ENCODE measurements at places on chromosomes 16 and 17. TPM values are rescaled to one million over a fixed set of nuclear protein-coding genes. Genes with fewer than 3 reads are reported as not detected.

GRCh38 chr17:81831957-81832607 is 1.0 kb downstream of the MCRIP1 start:
- no peak for DNase-seq

GRCh38 chr16:73921295-73921694 is 375.3 kb upstream of the PSMD7 start:
- DNase-seq = no peak

DNA sequence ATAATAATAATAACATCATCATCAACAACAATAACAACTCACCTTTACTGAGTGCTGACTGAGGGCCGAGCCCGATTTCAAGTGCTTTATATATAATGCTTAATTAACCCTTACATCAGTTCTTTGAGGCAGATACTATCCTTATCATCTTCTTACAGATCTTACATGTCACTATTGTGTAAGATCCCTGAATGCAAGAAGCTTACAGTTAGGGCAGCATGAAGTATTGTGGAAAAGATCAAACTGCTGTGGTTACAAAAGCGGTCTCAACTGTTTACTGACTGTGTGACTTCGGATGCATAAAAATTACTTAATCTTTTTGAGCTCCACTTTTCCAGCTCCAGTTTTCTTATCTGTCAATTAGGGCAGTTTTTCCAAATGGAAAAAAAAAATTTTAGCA is 3.3 kb downstream of the VAT1 start:
- no peak for DNase-seq

- DNase-seq = no peak
These were observed 185.0 kb downstream of the TANC2 start for GRCh38 chr17:63150994-63151464.

- DNase-seq = peak; percentile 76
These were observed 54.5 kb downstream of the NDE1 start for GRCh38 chr16:15704545-15704987.

- DNase-seq = no peak
These were observed 251.7 kb upstream of the SALL1 start for GRCh38 chr16:51402785-51403184.

DNA sequence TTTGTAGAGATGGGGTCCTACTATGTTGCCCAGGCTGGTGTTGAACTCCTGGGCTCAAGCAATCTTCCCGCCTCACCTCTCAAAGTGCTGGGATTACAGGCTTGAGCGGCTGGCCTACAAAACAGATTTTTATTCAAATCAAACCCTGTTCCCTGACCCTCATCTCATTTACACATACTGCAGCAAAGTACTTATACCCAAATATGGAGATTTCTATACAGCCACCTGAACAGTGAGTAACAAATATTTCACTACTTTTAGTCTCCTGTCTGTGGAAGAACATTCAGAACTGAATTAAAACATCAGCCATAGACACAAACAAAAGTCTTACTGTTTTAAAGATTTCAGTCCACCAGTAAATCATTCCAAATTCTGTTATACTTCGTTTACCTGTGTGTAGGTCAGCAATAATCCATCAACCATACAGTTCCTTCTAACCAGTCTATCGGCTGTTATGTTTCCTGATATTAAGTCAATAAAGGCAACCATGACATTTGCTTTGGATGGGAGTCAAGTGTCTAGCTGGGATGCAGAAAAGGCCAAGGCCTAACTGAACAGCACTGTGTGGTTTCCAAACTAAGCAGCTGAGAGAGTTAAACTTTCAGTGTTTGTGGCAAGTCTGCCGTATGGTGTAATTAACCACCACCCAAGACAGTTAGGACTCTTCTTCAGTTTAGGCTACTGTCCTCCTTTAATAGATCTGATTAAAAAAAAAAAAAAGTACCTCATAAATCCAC is 22.3 kb downstream of the ERN1 start:
- no peak for DNase-seq

- no peak for DNase-seq
These were observed 10.8 kb upstream of the ASB16 start for GRCh38 chr17:44159519-44160210.

GRCh38 chr17:8284126-8284525 is 4.3 kb upstream of the RANGRF start:
- DNase-seq = no peak

DNAI2 gene
- not detected for total RNA-seq

- DNase-seq = peak; percentile 75
These were observed 4.8 kb upstream of the ITGA3 start for GRCh38 chr17:50051082-50051576.

GRCh38 chr17:50904518-50905459 is 38.6 kb upstream of the TOB1 start:
- no peak for DNase-seq

DNA sequence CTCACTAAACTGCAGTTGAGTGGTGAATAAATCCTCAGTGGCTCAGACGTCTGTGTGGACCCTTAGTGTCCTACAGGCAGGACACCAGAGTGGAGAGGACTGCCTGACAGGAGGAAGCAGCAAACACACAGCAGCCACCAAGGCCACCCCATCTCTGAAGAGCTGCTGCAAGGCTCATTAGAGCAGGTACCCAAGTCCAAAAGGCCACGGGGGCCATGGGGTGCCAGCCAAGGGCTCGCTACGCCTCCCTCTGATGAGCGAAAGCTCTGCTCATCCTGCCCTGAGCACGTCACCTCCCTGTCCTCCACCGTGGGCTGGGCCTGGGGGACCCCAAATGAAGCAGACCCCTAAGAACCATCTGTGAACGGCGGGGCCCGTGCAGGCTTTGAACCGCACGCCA is 70.1 kb upstream of the DOC2B start:
- DNase-seq = no peak

- no peak for DNase-seq
These were observed 669.4 kb downstream of the CDH11 start for GRCh38 chr16:64452446-64452845.

RPS2 gene
- 3,874 TPM for total RNA-seq

CES3 gene
- 3.7 TPM for total RNA-seq

SLFN12L gene
- not detected for total RNA-seq

KIAA0513 gene
- total RNA-seq = 4.7 TPM

DNA sequence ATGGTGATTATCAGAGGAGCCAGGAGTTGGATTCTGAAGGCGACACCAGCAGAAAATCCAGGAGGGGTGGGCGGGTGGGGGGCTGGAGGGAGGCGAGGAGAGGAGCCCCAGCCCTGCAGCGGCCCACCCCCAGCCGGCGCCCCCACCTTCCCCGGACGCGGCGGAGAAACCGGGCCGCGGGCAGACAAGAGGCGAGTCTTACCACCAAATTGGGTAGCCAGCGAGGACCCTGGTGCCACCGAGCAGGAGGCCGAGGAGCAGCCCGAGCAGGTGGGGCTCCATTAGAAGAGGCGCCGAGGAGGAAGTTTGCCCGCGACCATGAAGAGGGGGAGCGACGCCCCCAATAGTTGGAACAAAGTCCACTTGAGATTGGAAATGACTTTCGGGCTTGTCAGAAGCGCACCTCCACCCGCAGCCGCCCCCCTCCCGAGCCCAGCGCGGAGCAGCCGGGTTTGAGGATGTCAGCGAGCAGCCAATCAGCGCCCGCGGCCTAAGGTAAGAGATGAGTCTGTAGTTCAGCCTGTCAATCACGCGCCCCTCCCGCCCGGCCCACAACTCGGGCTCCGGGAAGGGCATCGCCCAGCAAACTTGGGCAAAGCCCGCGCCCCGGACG is at the start of gene WNT3:
TSS of gene WNT3 (minus strand) at position 377 of the 613 bp plus-strand sequence. CDS start at position 282, 95 bp downstream.
- DNase-seq = peak; percentile 97

DNA sequence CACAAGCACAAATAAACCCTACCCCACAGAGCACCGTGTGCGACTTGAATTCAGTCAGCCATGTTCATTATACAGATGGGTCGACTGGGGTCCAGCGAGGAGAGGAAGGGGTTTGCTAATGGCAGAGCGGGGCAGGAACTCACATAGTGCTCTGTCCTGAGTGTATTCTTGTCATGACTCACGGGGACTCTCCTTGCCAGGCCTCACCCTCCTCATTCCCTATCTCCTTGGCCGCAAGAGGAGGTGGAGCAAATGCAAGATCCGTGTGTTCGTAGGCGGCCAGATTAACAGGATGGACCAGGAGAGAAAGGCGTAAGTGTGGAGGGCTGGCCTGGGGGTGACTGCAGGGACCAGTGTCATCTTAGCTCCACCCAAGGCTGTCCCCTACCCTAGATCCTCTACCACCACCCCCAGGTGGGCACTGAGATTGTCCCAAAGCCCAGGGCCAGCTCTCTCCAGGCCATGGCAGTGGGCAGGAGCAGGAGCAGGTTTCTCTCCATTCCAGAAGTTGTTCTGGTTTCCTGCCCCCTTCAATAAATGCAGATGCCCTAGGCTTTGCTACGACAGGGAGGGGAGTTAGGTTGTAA is 29.4 kb downstream of the SLC12A3 start:
- no peak for DNase-seq

KRT15 gene
- total RNA-seq = 0.87 TPM

GRCh38 chr17:39543664-39544063 is 64.1 kb downstream of the NEUROD2 start:
- no peak for DNase-seq

- no peak for DNase-seq
These were observed 2.2 kb downstream of the CDH16 start for GRCh38 chr16:66916518-66916917.

- DNase-seq = peak; percentile 60
These were observed 12.8 kb downstream of the SMIM5 start for GRCh38 chr17:75645889-75646637.

GPR142 gene
- total RNA-seq = not detected

DNA sequence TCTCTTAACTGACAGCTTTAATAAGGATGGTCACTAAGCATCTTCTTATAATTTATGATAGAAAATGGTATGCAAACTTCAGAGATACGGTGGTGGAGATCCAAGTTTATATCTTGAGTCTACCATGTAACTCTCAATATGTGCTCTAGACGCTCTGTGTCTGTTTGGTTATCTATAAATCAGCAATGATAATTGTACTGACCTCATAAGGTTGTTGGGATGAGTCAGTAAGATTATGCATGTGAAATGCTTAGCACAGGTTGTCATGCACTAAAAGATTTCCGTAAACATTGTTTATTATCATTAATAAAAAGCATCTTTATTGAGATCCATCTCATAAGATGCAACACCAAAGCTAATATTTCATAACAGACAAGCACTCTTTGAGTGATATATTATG is 1094.9 kb upstream of the EEF2KMT start:
- no peak for DNase-seq

DNA sequence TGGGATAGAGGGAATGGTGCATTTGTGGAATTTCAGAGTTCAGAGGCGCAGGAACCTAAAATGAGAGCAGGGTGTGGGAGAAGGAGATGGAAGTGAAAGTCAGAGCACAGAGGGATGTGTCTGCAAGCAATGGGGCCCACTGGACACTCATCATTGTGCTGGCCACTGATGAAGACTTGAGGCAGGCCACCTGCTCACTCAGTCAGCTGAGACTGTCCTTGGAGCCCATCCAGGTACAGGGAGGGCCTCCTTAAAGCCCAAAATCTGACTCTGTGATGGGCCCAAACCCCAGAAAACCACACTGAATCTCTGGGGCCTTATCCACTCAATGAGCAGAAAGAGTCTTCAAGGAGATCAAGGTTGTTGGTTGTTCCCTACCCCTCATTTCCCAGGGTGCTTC is 5.6 kb downstream of the GP2 start:
- DNase-seq = no peak

DNA sequence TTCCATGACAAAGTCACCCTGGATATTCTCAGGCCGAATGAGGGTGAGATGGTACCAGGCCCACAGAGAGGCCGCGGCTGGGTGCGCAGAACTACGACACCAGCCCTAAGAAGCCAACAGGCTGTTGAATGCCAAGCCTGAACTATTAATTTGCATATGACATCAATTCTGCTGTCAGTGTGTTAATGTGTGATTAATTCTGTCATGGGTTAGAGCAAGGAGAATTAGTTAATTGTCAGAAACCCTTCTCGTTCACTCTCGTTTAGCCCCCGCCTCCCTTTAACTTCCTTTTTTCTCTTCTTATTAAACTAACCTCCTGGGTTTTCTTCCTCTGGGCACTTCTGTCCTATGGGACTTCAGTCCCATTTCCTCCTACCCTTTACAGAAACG is 123.4 kb downstream of the ZFHX3 start:
- no peak for DNase-seq

CASKIN2 gene
- total RNA-seq = 35.2 TPM

- no peak for DNase-seq
These were observed 744 bp downstream of the CMIP start for GRCh38 chr16:81445143-81445961.

DNA sequence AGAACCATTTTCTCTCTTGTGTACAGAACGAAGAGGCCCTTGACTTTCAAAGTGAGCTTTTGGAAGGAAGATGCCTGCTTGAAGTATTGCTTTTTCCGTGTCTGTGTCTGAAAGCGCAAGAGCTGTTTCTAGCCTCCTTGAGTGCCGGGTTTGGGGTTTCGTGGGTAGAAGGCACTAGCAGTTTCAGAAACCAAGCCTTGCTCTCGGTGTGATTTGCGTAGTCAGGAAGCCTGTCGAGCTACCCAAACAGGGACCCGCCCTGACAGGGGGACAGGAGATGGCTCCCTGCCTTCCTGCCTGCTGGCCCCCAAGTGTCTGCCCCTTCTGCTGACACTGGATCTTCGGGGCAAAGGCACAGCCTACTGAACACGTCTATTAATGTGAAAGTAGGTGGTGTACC is 322.0 kb downstream of the MAF start:
- no peak for DNase-seq

ADORA2B gene
- 3.1 TPM for total RNA-seq

SPECC1 gene
- total RNA-seq = 68.9 TPM

DNA sequence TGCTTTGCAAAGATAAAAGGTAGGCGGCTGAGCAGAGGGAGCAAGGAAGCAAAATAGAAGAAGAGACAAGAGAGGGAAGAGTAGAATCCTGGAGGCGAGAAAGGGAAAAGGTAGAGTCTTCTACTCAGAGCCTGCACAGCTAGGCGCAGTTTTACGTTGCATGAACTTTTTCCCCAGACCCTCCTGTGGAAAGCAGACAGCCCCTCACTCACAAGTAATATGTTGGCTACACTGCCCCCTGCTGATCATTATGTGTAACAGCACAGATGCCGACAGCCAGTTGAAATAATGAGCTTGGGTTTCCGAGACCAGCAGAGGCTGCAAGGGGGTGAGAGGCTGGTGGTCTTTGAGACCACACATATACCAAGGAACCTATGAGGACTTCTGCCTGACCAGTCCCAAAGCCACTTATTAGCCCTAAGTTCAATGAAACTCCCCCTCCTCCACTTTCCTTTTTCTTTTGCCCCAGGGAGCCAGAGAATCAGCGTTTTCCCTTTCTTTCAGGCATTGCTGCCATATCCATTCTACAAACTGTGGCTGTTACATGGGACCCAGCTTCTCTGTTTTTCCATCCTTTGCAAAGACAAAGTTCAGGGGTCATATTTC is 22.5 kb upstream of the CMTR2 start:
- peak; percentile 75 for DNase-seq
